Bronchial smooth muscle cell (primary cell): ENCODE measurements at places on chromosomes 12 and 14. TPM values are rescaled to one million over a fixed set of nuclear protein-coding genes. Genes with fewer than 3 reads are reported as not detected.

The EFCAB11 gene
- total RNA-seq, result 5.4 and 5.9 TPM in 2 replicates

The TMEM119 gene
- 99.6 and 211 TPM in 2 replicates for total RNA-seq

The RNASE3 gene
- total RNA-seq, result 0.16 TPM in 1 of 2 replicates, not detected in the other

The PLEKHG3 gene
- total RNA-seq, result 0.63 and 2.4 TPM in 2 replicates

The SOAT2 gene
- 0.16 and 0.17 TPM in 2 replicates for total RNA-seq

The MORN3 gene
- total RNA-seq, result 0.60 and 0.63 TPM in 2 replicates

The CCDC175 gene
- total RNA-seq, result not detected in 2 replicates

The AQP6 gene
- total RNA-seq, result under 0.01 TPM in 1 of 2 replicates, not detected in the other

The CARMIL3 gene
- under 0.01 and 0.17 TPM in 2 replicates for total RNA-seq

The RPL36AL gene
- total RNA-seq, result 356 and 521 TPM in 2 replicates

The ESRRB gene
- under 0.01 TPM in 1 of 2 replicates, not detected in the other for total RNA-seq

The GALNT9 gene
- 0.09 and 0.95 TPM in 2 replicates for total RNA-seq

The ACOT6 gene
- not detected in 2 replicates for total RNA-seq

The WNT1 gene
- not detected in 2 replicates for total RNA-seq

The RNASE1 gene
- total RNA-seq, result 0.16 TPM in 1 of 2 replicates, not detected in the other

The LBHD2 gene
- not detected in 2 replicates for total RNA-seq

The KLHL28 gene
- total RNA-seq, result 6.6 and 10.0 TPM in 2 replicates

The PIWIL1 gene
- total RNA-seq, result not detected in 2 replicates
